Activated CD4-positive, alpha-beta T cell treated with anti-CD3 and anti-CD28 coated beads, Interleukin-2, amount 10 ng/mL, durations not matched to agents 24 days and 14 days (primary cell): ENCODE measurements at places on chromosomes 4 and X. TPM values are rescaled to one million over a fixed set of nuclear protein-coding genes. Genes with fewer than 3 reads are reported as not detected.
A peak's percentile ranks its signal among the peaks of the same experiment; 100 is the strongest.

The PPP1R2C gene
- not detected in 2 replicates for total RNA-seq

- no peak for DNase-seq
These were observed 23.4 kb upstream of the ENPEP start for GRCh38 chr4:110452546-110452945.

DNA sequence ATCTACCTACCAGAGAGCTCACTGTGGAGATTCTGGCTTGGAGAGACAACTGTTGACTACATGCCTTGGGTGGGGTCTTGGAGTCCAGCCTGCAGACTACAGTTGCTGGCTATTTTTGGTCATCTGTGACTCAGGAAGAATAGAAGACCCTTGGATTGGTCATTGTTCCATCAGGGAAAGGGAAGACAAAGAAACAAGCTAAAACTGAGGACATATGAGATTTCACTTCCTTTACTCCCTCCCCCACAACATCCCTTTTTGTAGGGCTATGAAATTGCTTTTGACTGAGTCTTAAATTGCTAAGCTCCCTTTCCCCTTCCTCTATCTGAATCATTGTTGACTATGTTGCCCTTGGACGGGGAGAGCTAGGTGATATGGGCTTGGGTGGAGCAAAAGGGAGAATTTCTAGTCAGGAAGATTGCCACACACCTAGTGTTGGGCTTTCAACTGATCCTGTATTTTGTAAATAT, 11.7 kb downstream of the MSN start:
- no peak for DNase-seq

GRCh38 chrX:153831429-153832150, 1.2 kb upstream of the PDZD4 start:
- no peak for DNase-seq

- DNase-seq: peak; percentile 78
These were observed 128.5 kb downstream of the BCOR start for GRCh38 chrX:39969099-39969818.

DNA sequence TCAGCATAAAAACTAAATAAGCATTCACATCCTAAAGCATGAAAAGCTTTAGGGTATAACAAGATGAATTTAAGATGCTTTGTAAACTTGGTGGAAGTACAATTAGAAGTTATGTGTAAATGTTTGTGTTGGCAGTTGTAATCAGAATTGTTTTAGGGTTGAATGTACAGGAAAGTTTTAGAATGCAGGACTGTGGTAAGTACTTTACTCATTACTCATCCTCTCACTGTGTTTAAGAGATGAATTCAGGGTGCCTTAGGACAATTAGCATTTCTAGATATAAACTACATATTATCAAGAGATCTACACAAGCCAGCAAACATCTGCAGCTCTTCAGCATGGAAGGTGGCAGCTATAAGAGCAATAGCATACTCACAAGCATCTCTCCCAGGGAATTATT, 77.5 kb upstream of the ELOVL6 start:
- no peak for DNase-seq

DNA sequence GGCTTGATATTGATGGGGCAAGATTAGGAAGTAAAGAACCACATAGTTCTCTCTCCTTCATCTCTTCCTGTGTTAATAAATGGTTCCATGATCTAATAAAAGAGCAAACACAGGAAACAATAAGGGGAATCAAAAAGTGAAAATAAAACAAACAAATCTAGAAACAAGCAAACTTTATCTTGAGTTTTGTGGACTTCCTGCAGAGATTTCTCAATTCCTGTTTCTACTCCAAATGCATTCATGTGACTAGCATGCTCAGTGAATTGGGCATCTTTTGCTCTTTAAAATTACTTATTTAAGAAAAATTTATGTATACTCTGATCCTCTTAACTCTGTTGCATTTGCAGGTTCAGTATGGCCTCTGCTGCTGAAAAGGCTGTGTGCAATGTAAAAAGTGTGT, 682.0 kb downstream of the KCTD8 start:
- no peak for DNase-seq

DNA sequence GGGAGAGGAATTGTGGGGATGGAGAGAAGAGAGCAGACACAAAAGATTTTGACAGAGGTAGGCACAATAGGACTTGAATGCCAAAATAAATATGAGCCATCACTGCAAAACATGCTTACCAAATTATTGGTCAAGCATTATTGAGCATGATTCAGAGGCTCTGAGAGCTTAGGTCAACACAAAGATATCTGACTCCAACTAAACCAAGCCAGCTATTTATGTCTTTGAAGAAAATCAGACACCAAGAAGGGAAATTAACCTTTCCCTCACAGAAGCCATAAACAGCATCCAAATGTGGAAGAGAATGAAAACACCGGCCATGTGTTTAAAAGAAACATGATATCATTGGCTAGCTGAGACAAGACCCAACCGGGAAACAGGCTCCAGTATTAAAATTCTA, 323.2 kb downstream of the RAB28 start:
- no peak for DNase-seq
